Stimulated activated CD8-positive, alpha-beta memory T cell treated with anti-CD3 and anti-CD28 coated beads, Interleukin-15, amount 100 ng/mL, for 24 hours (primary cell): ENCODE measurements at places on chromosomes 11 and 22.

DNA sequence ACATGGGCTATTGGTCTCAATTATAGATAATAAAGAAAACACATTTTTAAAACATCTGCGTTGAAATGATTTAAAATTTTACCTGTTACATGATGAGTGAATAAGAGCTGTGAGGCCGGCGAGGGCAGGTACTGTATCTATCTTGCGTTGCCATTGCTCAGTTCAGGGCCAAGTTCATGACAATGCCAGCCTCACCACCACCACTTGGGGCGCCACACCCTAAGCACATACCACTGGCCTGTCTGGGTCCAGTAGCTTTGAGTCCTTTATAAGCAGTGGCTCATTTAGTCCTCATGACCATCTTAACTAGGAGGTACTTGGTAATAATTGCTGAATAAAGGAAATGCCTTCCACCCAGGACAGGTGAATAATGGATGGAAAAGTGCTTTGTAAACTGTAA lies 14.5 kb upstream of the MB start:
- DNase-seq: no peak

- no peak for DNase-seq
These were observed 41.5 kb upstream of the CNTN5 start for GRCh38 chr11:98979205-98979604.

GRCh38 chr22:22928666-22929380 lies 41.2 kb downstream of the IGLL5 start:
- no peak for DNase-seq

- DNase-seq: no peak
These were observed 22.3 kb downstream of the CBX7 start for GRCh38 chr22:39130152-39130704.

- no peak for DNase-seq
These were observed 20.6 kb upstream of the SCGB1D1 start for GRCh38 chr11:62169448-62169847.

DNA sequence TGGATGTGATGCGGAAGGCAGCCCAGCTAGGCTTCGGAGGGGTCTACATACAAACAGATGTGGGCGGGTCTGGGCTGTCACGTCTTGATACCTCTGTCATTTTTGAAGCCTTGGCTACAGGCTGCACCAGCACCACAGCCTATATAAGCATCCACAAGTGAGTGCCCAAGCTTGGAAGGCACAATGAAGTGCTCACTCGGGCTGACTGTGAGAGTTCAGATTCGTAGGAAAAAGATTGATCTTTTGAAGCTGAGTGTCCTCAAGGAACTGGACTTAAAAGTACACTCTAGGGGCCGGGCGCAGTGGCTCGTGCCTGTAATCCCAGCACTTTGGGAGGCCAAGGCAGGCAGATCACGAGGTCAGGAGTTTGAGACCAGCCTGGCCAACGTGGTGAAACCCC lies 3.7 kb downstream of the ACAD8 start:
- DNase-seq: no peak
